Naive thymus-derived CD4-positive, alpha-beta T cell (primary cell): ENCODE measurements at places on chromosomes 11 and 22. TPM values are rescaled to one million over a fixed set of nuclear protein-coding genes. Genes with fewer than 3 reads are reported as not detected.

- H3K4me3 ChIP-seq, result peak overlapping the region; percentile 46
- peak; percentile 38 for DNase-seq
Measured at GRCh38 chr11:66068923-66069714, 953 bp upstream of the PACS1 start.

Gene GGTLC3
- total RNA-seq, result not detected

Gene KRTAP5-9
- total RNA-seq, result 0.43 TPM

- no peak overlapping the region for H3K27ac ChIP-seq
- no peak for DNase-seq
- H3K4me1 ChIP-seq, result peaks cover 33% of the 10 kb centered on the region
- H3K36me3 ChIP-seq, result no peaks in the 10 kb centered on the region
- H3K4me3 ChIP-seq, result no peak overlapping the region
Measured at GRCh38 chr11:64919627-64920026, 2.6 kb upstream of the ATG2A start.

- DNase-seq, result no peak
- H3K27ac ChIP-seq, result no peak overlapping the region
- H3K27me3 ChIP-seq, result no peaks in the 10 kb centered on the region
- H3K4me3 ChIP-seq, result no peak overlapping the region
- no peaks in the 10 kb centered on the region for H3K4me1 ChIP-seq
Measured at GRCh38 chr11:88909500-88909899, 156.3 kb downstream of the GRM5 start.

Gene NFAM1
- 0.51 TPM for total RNA-seq

Gene PTPRJ
- total RNA-seq, result 46.7 TPM
